Natural killer cell (primary cell): ENCODE measurements at places on chromosomes 12 and 14. TPM values are rescaled to one million over a fixed set of nuclear protein-coding genes. Genes with fewer than 3 reads are reported as not detected.
A peak's percentile ranks its signal among the peaks of the same experiment; 100 is the strongest.

GRCh38 chr14:39229222-39229543, 4.5 kb upstream of the MIA2 start:
- peaks cover 27% of the 10 kb centered on the region for H3K4me1 ChIP-seq
- no peaks in the 10 kb centered on the region for H3K36me3 ChIP-seq
- no peak overlapping the region for H3K4me3 ChIP-seq

GRCh38 chr12:12975322-12976077, 23.5 kb upstream of the GPRC5D start:
- DNase-seq = no peak
- peaks cover 10% of the 10 kb centered on the region for H3K36me3 ChIP-seq
- H3K4me1 ChIP-seq = no peaks in the 10 kb centered on the region
- H3K4me3 ChIP-seq = no peak overlapping the region
- no peaks in the 10 kb centered on the region for H3K27me3 ChIP-seq

DNA sequence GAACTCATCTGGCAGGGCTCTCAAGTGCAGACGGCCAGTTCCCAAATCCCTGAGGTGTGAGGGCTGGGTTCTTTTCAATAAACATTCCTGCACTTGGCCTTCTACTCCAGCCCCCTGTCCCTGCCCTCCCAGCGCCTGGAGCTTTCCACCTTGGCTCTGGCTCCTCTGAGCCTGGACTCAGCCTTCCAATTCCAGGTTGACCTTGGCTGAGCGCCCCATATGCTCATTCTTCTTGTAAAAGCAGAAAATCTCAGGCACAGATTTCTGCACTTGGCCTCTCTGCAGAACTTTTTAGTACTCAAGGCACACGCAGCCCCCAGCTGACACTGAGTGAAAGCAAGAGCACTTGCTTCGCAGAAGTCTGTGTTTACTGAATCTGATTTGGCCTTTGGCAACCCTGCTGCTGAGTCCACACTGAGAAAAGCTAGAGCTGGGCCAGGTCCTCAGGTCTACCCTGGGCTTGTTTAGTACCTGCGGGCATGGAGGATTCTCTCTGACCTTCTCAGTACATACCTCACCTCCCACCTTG, 222.7 kb downstream of the MSRB3 start:
- H3K27me3 ChIP-seq = peaks cover 6% of the 10 kb centered on the region
- H3K36me3 ChIP-seq = no peaks in the 10 kb centered on the region
- H3K4me1 ChIP-seq = no peaks in the 10 kb centered on the region

GRCh38 chr14:105075379-105076295, 10.4 kb upstream of the GPR132 start:
- peaks cover 48% of the 10 kb centered on the region for H3K4me1 ChIP-seq
- H3K27ac ChIP-seq = peak overlapping the region; percentile 58
- H3K36me3 ChIP-seq = no peaks in the 10 kb centered on the region
- peak; percentile 49 for DNase-seq
- H3K4me3 ChIP-seq = no peak overlapping the region

- H3K27me3 ChIP-seq = no peaks in the 10 kb centered on the region
- no peak overlapping the region for H3K27ac ChIP-seq
- H3K36me3 ChIP-seq = peaks cover 52% of the 10 kb centered on the region
- H3K4me1 ChIP-seq = no peaks in the 10 kb centered on the region
- no peak overlapping the region for H3K4me3 ChIP-seq
These were observed 93.6 kb upstream of the FERMT2 start for GRCh38 chr14:53044486-53044885.

DNA sequence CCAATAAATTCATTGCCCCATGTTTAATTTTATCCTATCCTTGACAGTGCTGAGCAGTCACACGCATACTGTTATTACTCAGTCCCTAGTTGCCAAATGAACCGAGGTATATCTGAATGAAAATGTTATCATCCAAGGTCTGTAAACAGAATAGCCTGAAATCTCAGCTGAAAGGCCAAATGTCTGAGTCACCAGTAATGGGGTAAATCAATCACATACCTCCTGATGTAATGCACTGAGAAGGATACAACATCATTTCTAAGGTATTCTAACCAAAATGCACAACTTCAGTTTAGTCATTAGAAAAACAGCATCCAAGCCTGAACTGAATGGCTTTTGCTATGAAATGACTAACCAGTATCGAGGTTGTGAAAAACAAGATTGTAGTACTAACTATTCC, 228.6 kb downstream of the DPF3 start:
- no peaks in the 10 kb centered on the region for H3K27me3 ChIP-seq
- H3K4me3 ChIP-seq = no peak overlapping the region
- H3K36me3 ChIP-seq = no peaks in the 10 kb centered on the region

- no peaks in the 10 kb centered on the region for H3K36me3 ChIP-seq
- no peak overlapping the region for H3K4me3 ChIP-seq
- DNase-seq = no peak
These were observed 401.4 kb downstream of the RPL10L start for GRCh38 chr14:46250113-46250703.

DNA sequence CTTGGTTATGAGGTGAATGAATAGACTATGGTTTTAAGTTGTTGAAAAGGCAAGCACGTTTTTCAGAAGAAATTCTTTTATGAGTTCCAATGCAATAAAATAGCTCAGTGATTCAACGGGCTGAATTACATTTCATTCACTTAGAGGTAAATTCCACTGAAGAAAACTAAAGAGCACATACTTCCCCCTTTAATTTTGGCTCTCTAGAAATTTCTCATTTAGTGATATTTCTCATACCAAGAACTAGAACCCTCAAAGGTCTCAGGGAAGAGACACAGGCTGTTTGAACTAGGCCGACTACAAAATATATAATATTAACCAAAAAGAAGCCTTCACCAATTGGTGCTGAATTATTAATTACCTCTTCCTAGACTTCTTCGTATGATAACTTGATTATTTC, 68.6 kb downstream of the TAOK3 start:
- H3K4me1 ChIP-seq = peaks cover 11% of the 10 kb centered on the region
- no peak overlapping the region for H3K4me3 ChIP-seq
- H3K27ac ChIP-seq = no peak overlapping the region
- DNase-seq = no peak

GRCh38 chr12:106062693-106063092, 76.1 kb downstream of the NUAK1 start:
- no peak overlapping the region for H3K4me3 ChIP-seq
- H3K4me1 ChIP-seq = no peaks in the 10 kb centered on the region
- DNase-seq = no peak
- H3K27ac ChIP-seq = no peak overlapping the region
- H3K27me3 ChIP-seq = no peaks in the 10 kb centered on the region

GRCh38 chr12:105384916-105385535, 54.5 kb downstream of the C12orf75 start:
- no peaks in the 10 kb centered on the region for H3K36me3 ChIP-seq
- H3K4me3 ChIP-seq = no peak overlapping the region
- DNase-seq = no peak

DNA sequence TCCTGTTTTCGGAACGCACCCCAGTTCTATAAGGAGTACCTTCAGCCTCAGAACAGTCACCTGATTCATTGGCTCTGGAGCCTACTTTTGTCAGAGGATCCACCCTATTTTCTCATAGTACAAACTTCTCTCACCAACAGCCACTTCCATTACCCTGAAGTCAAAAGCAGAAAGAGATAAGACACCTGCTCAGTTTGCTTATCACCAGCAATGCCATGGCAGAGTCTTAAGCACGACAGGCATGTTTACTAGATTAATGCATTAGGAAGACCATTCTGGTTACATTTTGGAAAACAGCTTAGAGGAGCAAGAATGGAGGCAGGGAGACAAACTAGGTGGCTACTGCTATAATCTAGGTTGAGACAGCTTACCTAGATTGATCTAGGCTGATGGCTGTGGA, 67.7 kb downstream of the GXYLT1 start:
- H3K4me3 ChIP-seq = no peak overlapping the region
- no peak overlapping the region for H3K27ac ChIP-seq
- H3K4me1 ChIP-seq = no peaks in the 10 kb centered on the region
- H3K36me3 ChIP-seq = no peaks in the 10 kb centered on the region
- DNase-seq = no peak

GRCh38 chr14:80117876-80118275, 93.4 kb downstream of the DIO2 start:
- H3K27ac ChIP-seq = no peak overlapping the region
- H3K27me3 ChIP-seq = no peaks in the 10 kb centered on the region
- no peak for DNase-seq
- H3K4me3 ChIP-seq = no peak overlapping the region

GRCh38 chr12:41768456-41768855, 376.2 kb downstream of the GXYLT1 start:
- H3K27ac ChIP-seq = no peak overlapping the region
- no peaks in the 10 kb centered on the region for H3K4me1 ChIP-seq
- no peaks in the 10 kb centered on the region for H3K27me3 ChIP-seq
- no peaks in the 10 kb centered on the region for H3K36me3 ChIP-seq

- H3K36me3 ChIP-seq = peaks cover 35% of the 10 kb centered on the region
- H3K27ac ChIP-seq = no peak overlapping the region
- DNase-seq = no peak
- H3K27me3 ChIP-seq = no peaks in the 10 kb centered on the region
These were observed 22.4 kb downstream of the NFYB start for GRCh38 chr12:104115587-104115975.

- H3K36me3 ChIP-seq = no peaks in the 10 kb centered on the region
- no peak overlapping the region for H3K27ac ChIP-seq
- no peaks in the 10 kb centered on the region for H3K4me1 ChIP-seq
- H3K4me3 ChIP-seq = no peak overlapping the region
These were observed 62.7 kb downstream of the RCOR1 start for GRCh38 chr14:102655137-102655536.

DNA sequence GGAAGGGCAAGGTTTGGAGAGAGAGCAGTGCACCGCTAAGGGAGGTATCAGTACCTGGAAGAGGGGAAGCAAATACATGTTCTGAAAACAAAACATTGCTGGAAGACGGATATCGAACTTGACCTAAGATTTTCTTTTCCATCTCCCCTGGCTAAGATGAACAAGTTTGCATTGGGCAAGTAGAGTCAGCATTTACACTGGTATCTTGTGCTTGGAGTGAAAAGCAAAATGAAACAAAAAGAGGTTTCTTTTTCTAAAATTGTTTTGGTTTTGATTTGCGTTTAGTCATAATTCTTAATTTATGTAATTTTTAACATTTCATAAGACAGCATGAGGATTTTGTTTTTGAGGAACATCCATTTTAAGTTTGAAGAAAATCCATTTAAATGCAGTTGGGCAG, 881.6 kb downstream of the NRXN3 start:
- no peaks in the 10 kb centered on the region for H3K27me3 ChIP-seq
- H3K4me3 ChIP-seq = no peak overlapping the region
- DNase-seq = no peak
- no peaks in the 10 kb centered on the region for H3K36me3 ChIP-seq

DNA sequence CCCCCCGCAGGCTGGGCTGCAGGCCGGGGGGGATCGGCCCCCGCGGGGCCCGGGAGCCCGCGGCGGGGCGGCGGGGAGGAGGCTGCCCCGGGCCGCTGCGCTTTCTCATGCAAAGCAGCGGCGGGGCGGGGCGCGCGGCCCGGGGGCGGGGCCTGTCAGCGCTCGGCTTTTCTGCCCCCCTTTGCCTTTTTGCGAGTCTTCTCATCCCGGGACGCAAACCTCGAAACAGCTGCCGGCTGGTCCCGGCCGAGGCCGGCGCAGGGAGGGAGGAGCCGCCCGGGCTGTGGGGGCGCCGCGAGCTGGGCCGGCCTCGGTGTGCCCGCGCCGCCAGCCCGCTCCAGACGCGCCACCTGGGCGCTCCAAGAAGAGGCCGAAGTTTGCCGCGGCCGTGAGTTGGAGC, at the start of gene FZD10:
Gene FZD10 (plus strand): TSS at position 198 of the 400 bp plus-strand sequence. CDS start 479 bp downstream, outside the sequence.
- H3K27me3 ChIP-seq = peaks cover 24% of the 10 kb centered on the region
- peaks cover 4% of the 10 kb centered on the region for H3K4me1 ChIP-seq
- H3K4me3 ChIP-seq = no peak within 1 kb of the TSS

DNA sequence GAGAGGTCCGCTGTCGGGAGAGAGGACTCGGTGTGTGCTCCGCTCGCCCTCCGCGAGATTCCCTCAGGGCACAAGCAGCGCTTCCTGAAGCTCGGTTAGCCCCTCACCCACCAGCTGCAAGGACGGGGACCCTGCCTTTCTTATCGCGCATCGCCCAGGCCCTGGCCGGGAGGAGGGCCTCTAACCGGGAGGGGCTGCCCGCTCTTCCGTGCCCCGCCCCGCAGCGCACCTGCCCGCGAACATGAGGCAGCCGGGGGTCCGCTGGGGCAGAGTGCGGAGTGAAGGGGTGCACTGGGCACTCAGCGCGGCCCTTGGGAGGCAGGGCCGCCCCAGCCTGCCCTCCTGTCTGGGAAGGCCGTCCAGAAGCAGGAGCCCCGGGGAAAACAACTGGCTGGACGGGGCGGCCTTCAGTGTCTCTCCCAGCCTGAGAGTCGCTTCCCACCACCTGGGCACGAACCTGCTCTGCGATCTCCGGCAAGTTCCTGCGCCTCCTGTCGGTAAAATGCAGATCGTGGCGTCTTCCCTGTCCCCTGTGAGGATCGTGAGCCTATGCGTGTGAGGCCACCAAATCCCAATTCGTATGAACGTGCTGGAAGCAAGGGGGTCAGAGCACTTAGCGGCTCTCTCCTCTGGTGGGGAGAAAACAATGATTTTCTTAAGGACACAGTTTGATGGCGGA, 28.0 kb upstream of the ADIPOR2 start:
- no peak overlapping the region for H3K27ac ChIP-seq
- no peak overlapping the region for H3K4me3 ChIP-seq
- H3K4me1 ChIP-seq = peaks cover 24% of the 10 kb centered on the region
- peak; percentile 60 for DNase-seq

DNA sequence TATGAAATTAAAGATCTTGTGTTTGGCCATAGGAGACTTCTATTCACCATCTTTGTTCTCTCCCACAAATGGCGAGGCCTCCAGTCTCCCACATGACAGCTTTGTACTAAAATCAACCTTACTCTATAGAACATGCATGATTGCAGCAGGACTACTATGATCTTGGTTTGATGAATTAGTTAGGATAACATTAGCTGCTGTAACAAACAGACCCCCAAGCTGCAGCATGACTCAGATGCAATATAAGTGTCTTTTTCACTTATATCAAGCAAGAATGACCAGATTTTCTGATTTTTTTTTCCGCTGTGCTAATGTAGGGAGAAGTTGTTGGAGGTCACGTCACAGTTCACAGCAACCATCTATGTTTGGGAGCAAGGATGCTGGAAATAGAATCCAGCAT, 10.8 kb upstream of the OAS3 start:
- H3K36me3 ChIP-seq = no peaks in the 10 kb centered on the region
- no peaks in the 10 kb centered on the region for H3K4me1 ChIP-seq
- H3K27me3 ChIP-seq = no peaks in the 10 kb centered on the region

DNA sequence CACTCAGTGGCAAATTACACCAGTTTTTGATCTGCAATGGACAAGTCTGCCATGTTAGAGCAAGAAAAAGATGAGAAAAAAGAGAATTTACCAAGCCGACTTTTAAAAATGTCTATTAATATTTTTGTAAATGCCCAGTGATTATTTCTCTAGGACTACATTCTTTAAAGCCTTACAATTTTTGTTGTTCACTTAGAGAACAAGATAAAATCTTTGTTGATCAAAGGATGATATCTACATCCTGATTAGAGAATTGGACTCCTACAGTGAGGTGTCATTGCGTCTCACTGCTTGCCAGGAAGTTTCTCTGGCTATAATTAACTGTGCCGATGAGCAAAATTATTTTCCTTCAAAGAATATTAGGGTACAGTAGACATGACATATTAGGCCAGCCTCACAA, 1.7 kb upstream of the CFAP54 start:
- H3K36me3 ChIP-seq = no peaks in the 10 kb centered on the region
- H3K27ac ChIP-seq = no peak overlapping the region
- peaks cover 23% of the 10 kb centered on the region for H3K4me1 ChIP-seq
- no peaks in the 10 kb centered on the region for H3K27me3 ChIP-seq

GRCh38 chr14:99701260-99701659, 17.2 kb downstream of the CYP46A1 start:
- H3K36me3 ChIP-seq = no peaks in the 10 kb centered on the region
- H3K4me1 ChIP-seq = peaks cover 8% of the 10 kb centered on the region
- no peak for DNase-seq
- no peaks in the 10 kb centered on the region for H3K27me3 ChIP-seq
- no peak overlapping the region for H3K27ac ChIP-seq
- H3K4me3 ChIP-seq = no peak overlapping the region

SOX5 gene
- total RNA-seq = not detected

MTA1 gene
- 112 TPM for total RNA-seq

OR4E2 gene
- not detected for total RNA-seq

MMAB gene
- 18.3 TPM for total RNA-seq

AMN gene
- 2.4 TPM for total RNA-seq

PLEKHG7 gene
- total RNA-seq = not detected
